ENCODE measurements at places on chromosomes 7 and 10.

DNA sequence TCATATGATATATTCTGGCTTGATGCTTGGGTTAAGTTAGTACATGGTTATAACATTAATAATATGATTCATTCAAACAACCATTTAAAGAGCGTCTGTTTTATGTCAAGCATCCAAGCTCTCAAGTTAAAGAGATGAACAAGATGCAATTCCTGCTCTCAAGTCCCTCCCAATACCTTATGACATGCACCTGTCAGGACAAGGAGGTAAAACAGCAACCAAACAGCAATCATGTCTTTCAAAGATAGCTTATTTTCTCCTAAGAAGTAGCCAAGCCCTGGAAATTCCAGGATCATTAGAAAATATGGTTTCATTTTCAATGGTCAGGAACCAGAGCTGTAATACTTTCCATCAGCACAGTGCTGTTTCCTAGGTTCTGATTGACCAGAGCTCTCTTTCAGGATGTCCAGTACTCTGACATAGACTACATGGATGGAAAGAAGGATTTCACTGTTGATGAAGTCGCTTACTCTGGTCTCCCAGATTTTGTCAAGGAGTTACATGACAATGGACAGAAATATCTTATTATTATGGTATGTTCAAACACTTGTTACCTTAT is 29.0 kb downstream of the MGAM2 start:
- no peak for DNase-seq

DNA sequence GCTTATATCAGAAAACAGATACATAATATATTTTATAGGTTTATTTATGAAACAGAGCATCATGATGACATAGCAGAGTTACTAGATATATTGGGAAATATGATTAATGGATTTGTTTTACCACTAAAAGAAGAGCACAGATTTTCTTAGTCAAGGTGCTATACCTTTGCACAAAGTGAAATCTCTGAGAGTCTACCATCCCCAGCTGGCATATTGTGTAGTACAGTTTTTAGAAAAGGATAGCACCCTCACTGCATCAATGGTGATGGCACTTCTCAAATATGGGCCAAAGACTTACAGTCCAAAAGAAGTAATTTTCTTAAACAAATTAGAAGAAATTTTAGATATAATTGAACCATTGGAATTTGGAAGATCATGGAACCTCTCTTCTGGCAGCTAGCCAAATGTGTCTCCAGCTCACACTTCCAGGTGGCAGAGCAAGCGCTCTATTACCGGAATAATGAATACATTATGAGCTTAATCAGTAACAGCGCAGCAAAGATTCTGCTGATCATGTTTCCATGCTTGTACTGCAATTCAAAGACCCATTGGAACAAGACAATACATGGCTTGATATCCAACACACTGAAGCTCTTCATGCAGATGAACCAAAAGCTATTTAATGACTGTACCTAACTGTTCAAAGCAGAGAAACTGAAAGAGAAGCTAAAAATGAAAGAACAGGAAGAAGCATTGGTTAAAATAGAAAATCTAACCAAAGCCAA is 21.9 kb upstream of the CREB3L2 start:
- no peak for DNase-seq

DNA sequence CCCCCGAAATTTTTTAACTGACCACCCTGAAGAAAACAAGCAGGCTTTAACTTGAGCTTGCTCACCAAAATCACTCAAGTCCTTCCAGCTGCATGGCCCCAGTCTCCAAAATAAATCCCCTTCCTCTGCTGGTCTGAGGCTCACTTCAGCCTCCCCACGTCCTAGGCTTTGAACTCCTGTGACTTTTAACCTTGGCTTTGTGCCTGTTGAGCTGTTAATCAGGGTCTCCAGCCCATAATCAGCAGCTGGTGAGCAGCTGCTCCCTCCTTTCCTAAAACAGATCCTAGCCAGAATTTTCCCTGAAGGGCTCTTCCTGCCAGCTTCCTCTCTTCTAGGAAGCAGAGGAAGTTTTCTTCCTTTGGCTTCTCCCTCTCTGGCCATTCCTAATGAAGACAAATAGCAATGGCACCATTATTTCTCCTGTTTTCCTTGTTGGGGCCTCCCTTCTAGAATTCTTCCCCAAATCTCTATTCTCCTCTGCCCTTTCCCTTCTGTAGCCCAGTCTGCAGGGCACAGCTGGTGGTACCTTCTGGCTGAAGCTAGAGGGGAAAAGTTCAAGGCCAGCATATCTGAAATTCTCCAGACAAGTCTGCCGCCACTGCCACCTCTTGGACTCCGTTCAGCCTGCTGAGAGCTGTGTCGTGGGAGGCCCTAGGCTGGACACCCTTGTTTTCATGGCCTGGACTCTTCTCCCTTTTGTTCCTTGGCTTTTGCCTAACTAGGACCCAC is 152.1 kb downstream of the NOC3L start:
- no peak for DNase-seq

GRCh38 chr10:28975891-28976531 is 298.7 kb downstream of the BAMBI start:
- no peak for DNase-seq

DNA sequence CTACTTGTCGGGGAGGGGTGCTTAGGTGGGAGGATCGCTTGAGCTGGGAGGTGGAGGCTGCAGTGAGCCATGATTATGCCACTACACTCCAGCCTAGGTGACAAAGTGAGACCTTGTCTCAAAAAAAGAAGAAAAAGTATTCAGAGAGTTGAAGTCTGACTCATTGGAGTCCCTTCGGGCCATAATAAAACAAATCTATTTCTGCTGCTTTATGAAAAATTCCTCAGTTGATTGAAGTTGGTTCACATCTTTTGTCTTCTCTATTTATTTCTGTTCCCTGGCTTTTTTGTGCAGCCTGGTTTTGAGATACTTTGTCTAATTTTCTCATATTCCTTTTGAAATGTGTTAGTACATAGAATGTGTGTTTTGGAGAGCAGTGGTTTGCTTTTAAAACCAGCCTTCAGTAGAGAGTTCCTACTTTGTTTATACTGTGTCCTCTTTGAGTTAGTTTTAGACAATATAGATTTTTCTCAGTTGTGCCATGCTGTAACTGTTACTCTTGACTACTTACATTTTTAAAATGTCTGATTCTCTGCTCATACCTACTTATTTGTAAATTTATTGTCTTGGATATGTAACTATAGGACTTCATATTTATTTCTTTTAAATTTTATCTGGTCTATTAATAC is 36.7 kb downstream of the LUC7L2 start:
- no peak for DNase-seq

- no peak for DNase-seq
Observed at GRCh38 chr10:124952123-124952522, 10.2 kb downstream of the ZRANB1 start.

- no peak for DNase-seq
Observed at GRCh38 chr10:5504146-5505072, 5.0 kb upstream of the CALML5 start.

GRCh38 chr10:81576336-81576735 is 298.7 kb upstream of the NRG3 start:
- no peak for DNase-seq

GRCh38 chr7:74256491-74257408 is 2.6 kb upstream of the RFC2 start:
- no peak for DNase-seq

DNA sequence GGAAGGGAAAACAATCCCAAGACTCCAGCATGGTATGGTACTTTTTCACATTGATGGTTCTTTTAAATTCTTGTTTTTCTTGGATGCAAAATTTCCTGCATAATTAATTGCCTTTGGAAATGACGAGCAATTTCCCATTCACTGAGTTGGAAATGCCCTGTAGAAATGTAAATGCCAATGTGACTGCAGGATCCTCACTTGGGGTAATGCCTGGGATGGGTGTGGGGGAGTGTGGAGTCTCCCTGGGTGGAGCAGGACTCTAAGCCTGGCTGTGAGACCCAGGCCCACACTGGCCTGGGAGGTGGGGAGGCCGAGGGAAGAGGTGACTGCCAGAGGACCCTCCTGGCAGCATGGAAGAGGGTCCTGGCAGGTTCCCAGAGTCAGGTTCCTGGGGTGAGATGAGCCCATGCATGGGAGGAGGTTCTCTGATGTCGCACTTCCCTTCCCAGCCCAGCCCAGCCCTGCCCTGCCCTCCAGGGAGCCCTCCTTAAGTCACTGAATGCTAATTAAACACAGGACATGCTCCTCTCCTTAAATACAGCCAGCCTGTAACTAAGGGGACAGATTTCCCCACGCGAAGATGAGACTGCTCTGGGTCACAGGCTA is 157.9 kb downstream of the GFRA1 start:
- DNase-seq: no peak
